ENCODE measurements at places on chromosomes 12 and 14.

DNA sequence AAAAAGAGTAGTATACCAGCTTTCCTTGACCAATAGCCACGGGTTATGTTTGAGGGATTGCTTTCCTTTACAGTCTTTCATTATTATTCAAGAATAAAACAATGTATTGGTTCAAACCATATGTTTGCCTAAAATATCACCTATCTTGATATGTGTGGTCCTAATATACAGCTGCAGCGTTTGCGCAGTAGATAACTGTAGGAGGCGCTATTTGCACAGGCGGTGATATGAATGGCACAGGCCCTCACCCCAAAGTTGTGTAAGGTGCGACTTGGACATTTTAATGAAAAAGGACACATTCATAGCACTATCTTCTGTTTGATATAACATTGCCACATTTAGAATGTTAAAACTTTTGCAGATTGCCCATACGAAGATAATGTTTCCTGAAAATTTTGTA is 298.4 kb downstream of the TRHDE start:
- DNase-seq: no peak

DNA sequence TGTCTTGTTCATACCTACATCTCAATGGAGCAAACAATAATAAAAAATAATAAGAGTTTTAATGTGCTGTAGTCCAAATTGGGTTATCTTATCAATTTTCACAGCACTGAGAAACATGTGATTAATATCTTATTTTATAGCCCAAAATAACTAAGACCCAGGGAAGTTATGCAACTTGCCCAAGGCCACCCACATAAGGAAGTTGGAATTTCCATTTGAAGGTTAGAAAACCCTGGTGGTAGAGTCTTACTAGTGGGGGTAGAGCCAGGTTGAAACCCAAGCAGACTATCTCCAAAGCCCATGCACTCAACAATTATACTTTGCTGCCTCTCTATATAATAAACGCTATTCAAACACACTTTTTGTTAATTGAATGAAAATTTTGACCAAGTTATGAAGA is 270.0 kb upstream of the CAND1 start:
- no peak for DNase-seq

GRCh38 chr12:122086116-122086515 is 7.6 kb downstream of the MLXIP start:
- no peak for DNase-seq

- DNase-seq: no peak
Measured at GRCh38 chr12:122893208-122894153, 2.4 kb downstream of the VPS37B start.

GRCh38 chr14:45893127-45893526 is 640.1 kb upstream of the MIS18BP1 start:
- DNase-seq: no peak

GRCh38 chr12:22299294-22299912 is 35.1 kb downstream of the ST8SIA1 start:
- DNase-seq: no peak

DNA sequence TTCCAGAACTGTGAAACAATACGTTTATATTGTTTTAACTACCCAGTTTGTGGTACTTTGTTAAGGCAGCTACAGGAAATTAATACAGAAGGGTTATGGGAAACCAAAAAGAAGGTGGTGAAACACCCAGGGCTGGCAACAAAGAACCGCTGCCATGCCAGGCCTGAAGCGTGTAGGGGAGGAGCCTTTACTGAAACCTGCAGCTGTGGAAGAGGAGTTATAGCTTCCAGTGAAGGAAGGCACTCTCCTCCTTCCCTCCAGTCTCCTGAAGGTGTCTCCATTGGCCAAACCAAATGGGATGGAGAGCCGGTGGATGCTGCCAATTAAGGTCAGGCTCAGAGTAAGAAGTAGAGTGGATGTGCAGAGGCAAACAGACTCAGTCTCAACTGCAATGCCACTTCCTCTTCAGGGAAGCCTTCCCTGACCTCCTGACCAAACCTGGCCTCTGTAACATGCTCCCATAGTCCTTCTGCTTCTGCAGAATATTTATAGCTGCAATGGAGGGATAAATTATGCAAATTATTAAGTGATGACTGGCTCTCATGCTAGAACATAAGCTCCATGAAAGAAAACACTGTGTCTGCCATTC is 168.3 kb downstream of the DAD1 start:
- no peak for DNase-seq

DNA sequence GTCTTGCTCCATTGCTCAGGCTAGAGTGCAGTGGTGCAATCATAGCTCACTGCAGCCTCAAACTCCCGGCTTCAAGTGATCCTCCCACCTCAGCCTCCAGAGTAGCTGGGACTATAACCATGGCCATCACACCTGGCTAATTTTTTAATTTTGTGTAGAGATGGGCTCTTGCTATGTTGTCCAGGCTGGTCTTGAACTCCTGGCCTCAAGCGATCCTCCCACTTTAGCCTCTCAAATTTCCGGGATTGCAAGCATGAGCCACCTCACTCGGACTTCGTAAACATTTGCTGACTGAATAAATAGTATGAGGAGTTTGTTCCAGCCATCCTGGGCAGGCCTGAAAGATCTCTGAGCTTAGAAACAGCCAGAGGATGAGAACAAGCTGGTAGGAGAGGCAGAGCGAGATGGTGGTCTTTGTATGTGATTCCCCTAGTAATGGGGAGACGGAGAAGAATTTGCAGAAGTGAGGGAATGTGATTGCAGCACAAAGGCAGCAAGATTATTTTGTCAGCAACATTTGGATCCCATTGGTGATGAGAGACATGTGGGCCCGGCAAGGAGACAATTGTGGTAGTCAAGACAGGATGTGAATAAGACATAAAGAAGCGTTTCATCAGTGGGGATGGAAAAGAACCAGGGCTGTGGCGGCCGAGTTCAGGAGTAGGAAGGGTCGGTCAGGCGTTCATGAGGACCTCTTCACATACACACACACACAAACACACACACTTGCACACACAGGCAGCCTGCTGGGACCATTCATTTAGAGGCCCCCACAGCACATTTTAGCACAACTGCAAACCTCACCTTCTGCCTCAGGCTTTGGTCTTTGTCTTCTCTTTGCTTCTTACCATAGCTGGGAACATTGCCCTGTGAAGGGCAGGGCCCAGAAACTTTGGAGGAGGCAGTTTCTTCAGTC is 155.5 kb downstream of the ZFP36L1 start:
- DNase-seq: no peak

DNA sequence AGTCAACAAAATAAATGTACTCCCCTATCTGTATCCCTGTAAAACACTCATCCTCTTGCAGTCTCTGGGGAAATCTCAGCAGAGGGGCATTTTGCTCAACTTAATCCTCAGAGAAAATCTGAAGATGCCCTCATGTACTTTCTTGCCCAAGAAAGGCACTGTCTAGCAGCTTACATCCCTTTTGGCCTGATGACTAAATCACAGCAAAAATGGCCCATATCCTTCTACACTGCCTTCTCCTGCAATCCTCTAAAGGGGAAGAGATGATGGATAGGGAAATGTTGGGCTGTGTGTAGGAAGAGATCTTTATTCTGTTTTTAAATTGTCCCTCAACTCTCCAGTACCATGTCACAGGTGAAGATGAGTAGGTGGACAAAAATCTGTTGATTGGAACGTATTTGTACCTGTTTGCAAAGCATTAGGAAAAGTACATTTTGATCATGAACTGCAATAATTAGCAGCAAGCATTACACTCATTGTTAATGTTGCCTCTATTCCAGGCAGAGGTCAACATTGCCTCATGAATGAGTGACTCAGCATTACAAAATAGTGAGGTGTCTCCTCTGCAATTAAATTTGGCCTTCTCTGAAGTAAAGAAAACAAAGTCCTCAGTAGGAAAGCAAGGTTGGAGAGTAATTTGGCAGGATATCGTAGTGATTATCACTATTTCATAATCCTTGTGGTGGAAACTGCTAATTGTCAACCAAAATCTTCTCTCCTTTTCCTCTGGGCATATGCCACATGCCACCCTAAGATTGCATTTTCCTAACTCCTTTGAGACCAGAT is 172.4 kb upstream of the CAND1 start:
- no peak for DNase-seq

DNA sequence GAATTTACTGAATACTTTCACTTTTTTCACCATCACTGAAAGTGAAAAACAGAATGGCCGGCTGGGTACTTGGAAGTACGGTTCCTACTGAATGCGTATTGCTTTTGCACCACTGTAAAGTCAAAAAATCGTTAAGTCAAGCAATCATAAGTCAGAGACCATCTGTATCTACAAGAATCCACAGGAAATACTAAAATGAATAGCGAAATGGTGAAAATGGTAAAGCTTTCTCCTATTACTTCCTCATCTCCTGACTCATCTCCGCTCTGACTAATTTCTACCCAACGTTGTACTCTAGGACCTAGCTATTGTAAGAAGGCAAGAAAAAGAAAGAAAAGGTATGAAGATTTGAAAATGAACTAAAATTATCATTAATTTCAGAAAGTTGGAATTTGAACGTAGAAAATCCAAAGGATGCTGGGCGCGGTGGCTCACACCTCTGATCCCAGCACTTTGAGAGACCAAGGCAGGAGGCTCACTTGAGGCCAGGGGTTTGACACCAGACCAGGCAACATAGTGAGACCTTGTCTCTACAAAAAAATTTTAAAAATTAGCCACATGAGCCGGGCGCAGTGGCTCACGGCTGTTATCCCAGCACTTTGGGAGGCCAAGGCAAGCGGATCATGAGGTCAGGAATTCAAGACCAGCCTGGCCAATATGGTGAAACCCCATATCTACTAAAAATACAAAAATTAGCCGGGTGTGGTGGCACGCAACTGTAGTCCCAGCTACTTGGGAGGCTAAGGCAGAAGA is 5.3 kb upstream of the CDCA4 start:
- peak; percentile 68 for DNase-seq

GRCh38 chr12:76643438-76643837 is 83.9 kb upstream of the OSBPL8 start:
- no peak for DNase-seq

- DNase-seq: no peak
Measured at GRCh38 chr12:102970780-102971179, 13.3 kb downstream of the ASCL1 start.

GRCh38 chr12:50070314-50071060 is 13.1 kb downstream of the ASIC1 start:
- peak; percentile 80 for DNase-seq

DNA sequence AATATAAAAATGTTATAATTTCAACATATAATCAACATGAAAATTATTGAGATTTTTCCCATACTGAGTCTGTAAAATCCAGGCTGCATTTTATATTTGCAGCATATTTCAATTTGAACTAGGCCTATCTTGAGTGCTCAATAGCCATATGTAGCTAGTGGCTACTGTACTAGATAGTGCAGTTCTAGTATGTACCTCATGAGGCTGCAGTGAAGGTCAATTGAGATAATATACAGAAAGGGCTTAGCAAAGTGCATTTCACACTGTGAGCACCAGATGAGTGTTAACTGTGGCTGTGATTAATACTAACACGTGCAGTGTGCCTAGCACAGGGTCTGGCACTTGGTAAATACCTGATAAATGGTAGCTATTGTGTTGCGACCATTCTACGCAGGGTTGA is 5.4 kb upstream of the SLC22A17 start:
- peak; percentile 6 for DNase-seq

- no peak for DNase-seq
Measured at GRCh38 chr12:95694136-95694535, 96.4 kb downstream of the NTN4 start.

- DNase-seq: peak; percentile 34
Measured at GRCh38 chr12:104790296-104791125, 167.6 kb downstream of the SLC41A2 start.

DNA sequence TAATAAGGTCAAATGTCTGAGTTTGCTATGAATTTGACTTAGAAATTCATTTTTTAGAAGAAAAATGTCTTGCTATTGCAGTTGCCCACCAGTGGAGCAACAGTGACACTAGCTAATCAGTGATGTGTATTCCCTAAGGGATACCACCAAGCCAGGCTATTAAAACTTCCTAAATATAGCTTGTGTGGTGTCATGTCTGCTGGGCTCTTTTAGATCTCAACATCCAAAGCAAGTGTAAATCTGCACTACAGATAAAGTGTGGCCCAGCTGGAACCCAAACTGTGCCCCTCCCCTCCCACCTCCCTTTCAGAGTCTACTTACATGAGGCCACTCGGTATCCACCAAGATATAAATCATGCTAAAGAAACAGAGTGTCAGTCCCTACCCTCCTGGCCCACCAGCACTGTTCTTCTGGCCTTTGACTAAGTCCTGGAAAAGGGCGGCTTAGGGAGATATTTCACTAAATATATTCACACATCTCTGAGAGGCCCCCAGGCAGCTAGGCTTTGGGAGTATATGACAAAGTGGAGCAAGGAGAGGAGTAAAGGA is 53.8 kb downstream of the SLC35F4 start:
- DNase-seq: no peak

DNA sequence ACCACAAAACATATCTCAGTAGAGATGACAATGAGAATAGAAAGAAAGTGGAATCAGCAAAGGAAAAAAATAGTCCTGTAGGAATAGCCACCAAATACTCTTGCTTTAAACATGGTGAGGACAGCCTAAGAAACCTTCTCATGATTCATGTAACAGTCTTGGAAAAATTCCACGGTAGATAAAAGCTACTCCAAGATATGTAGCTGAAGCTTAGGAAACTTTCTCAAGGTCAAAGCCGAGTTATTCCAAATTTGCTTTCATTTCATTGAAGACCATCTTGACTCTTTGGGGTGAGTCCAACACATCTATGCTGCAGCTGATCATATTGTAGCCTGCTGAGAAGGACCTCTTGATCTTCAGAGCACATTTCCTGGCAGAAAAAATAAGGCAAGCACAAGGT is 157.6 kb downstream of the PAH start:
- DNase-seq: no peak

DNA sequence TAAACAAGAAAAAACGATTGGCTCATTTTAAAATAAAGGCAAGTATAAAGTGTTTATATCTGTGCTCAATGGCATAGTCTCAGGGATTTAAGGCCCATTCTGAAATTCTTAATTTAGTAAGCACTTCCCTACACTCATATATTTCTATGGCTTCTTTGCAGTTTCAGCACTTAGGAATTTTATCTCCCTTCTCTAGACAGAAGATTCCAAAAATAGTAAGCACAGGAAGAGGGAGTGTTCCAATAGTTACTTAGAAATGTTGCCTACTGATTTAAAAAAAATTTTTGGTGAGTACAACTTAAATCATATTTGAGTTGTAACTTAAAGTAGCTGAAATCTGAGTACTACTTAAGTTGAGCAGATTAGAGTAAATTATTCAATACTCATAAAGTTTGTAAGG is 19.8 kb downstream of the INSM2 start:
- DNase-seq: no peak

Measured in GM13976 (cell line).